ENCODE measurements at places on chromosomes 1 and 21.
A peak's percentile ranks its signal among the peaks of the same experiment; 100 is the strongest.

GRCh38 chr21:15192243-15192642 is 127.4 kb upstream of the NRIP1 start:
- peak; percentile 62 for DNase-seq

GRCh38 chr1:116763787-116764465 is 9.7 kb downstream of the CD2 start:
- no peak for DNase-seq

DNA sequence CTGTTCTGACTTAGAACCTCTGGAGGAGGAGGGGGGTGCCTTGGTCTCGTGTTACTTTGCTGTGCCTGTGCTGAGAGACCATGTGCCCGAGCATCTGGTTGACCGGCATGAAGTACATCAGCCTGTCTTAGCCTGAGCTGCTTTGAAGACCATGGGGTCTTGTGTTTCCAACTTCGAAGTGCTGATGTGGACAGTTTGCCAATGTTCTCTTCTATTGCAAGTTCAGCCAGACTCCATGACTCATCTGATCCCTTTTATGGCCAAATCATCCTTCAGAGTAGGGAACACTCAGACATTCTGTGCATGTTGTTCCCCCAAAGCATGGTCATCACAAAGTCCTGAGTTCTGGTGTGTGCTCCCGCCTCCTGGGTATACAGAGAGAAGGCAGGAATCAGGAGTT is 6.0 kb upstream of the PLA2G2C start:
- DNase-seq: peak; percentile 43

DNA sequence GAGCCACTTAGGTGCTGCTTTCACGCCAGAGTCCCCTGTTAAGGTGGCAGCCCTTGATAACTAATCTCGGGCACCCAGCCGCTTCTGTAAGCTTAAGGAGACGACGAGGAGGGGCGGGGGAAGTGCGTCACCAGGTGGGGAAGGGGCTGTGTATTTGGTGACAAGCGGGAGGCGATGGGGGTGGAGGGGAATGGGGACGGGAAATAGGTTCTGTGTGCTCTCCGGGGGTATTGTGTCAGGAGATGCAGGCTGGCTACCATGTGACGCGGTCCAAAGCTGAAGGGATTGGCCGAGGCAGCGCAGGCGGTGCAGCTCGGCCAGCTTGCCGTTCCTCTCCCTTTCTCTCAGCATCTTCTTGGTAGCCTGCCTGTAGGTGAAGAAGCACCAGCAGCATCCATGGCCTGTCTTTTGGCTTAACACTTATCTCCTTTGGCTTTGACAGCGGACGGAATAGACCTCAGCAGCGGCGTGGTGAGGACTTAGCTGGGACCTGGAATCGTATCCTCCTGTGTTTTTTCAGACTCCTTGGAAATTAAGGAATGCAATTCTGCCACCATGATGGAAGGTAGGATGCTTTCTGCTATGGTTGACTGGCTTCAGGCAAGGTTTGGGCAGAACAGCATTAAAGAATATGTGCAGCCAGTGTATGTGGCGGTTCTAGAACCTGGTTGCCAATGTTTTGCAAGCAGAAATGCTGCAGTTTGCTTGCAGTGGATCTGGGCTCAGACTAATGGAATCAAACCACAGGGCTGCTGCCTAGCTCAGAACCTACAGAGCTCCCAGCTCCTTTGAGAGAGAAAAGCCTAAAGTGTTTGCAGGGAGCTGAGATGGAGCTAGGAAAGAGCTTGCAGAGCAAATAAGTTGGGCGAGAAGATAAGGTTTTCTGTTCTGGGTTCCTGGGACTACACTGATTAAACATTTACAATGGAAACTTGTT is at the start of gene SGIP1:
TSS of gene SGIP1 (plus strand) at position 350 of the 937 bp plus-strand sequence. CDS start at position 556, 206 bp downstream.
- DNase-seq: no peak

- DNase-seq: no peak
Measured at GRCh38 chr1:193313354-193314140, 127.1 kb upstream of the B3GALT2 start.

DNA sequence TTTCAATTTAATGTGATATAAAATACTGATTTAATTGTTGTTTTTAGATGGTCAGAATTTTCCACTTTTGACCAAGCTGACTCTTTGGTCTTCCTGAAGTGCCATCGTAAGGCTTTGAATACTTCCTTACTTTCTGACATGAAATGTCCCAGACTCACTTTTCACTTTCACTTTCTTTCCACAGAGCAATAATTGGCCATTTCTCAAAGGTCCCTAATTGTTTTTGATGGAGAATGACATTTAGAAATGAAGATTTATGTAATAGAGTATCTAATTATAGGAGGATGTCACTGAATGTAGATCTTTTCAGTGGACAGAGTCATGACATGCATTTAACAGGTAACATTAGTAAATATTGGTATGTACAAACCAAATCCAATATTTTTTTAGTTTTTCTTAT is 1141.6 kb downstream of the KCNT2 start:
- no peak for DNase-seq

DNA sequence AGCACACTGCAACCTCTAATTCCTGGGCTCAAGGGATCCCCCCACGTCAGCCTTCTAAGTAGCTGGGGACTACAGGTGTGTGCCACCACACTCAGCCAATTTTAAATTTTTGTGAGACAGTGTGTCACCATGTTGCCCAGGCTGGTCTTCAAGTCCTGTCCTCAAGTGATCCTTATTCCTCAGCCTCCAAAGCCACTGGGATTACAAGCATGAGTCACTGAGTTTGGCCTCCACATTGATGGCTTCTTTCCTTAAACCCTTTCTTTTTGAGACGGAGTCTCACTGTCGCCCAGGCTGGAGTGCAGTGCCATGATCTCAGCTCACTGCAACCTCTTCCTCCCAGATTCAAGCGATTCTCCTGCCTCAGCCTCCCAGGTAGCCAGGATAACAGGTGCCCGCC is 7.6 kb downstream of the KPNA6 start:
- DNase-seq: no peak

DNA sequence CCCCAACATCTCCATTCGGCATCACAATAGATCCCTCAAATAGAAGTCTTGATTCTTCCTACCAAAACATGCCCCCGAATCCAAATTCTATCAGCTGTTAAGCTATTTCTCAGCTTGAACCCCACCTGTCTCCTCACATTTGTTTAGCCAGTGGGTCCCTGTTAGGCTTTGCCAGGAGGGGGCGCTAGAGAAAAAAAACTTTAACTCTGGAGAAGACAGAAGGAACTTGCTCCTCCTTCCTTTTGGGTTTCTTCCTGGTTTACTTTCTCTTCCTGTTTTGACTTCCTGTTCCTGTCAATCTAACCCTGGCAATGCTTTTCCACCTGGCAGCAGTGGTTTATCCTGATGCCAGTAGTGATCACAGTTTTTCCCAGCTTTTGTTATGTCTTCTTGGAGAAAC is 95.6 kb upstream of the KCNK1 start:
- DNase-seq: peak; percentile 54

DNA sequence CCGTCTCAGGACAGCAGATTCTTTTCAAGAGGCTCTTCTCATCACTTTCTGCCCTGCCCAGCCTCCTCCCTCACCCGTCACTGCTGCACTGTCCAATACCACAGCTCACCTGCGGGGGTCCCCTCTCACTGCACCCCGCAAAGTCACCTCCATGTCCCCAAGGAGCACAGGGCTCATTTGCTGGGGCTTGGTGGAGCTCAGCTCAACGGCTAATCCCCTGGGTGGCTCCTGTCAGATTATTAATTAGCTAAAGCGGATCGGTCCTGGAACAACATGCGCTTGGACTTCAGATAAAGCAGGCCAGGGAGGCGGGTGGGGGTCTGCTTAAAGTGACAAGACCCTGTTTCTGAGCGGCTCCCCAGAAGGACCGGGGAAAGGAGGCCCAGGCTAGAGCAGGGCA is 43.1 kb downstream of the CASZ1 start:
- DNase-seq: no peak

DNA sequence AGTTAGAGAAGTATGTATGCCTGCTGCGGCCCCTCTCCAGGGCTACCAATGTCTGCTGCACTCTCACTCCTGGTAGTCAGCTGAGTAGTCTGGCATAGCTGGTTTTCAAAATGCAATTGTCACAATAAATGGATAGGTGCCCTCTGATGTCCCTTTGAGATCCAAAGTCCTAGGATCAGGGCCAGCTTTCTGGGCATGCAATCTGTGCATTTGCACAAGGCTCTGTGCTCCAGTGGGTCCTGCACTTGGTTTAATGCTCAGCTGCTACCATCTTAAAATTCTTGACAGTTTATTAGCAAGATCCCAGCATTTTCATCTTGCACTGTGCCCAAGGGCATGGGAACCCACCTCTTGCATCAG is 233.8 kb downstream of the LTN1 start:
- DNase-seq: no peak

DNA sequence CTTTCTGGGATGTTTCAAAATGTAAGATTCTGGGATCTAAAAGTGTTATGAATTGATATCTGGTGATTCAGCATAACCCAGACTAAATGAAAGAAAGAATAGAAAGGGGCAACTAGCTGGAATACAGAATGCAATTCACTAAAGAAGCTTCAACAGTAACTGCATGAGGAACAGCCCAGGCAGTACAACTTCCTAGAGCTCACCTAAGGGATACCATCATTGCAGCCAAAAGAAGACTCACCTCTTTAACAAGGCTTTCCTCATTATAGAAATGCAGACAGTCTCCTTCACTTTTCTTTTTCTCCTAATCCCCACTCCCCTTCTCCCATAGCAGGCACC is 6.3 kb downstream of the RGS5 start:
- DNase-seq: no peak

GRCh38 chr1:247352175-247352574 is 20.5 kb upstream of the ZNF496 start:
- no peak for DNase-seq

DNA sequence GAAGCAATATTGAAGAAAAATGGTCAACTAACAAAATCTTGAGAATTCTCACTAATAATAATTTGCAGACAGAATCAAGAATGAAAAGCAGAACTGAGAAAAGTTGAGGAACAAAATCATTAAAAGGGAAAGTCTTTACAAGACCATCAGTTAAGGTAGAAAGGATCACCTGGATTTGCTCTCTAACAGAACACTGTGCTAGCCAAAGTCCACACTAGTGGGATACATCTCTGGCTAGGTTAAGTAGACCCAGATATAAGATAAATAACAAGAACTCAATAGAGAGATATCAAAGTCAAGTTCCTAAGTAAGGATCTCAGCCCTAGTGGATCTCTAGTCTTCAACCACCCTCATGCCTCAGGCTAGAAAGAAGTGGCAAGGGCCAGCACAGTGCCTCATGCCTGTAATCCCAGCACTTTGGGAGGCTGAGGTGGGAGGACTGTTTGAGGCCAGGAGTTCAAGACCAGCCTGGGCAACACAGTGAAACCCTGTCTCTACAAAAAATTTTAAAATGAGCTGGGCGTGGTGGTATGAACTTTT is 19.6 kb downstream of the IPP start:
- no peak for DNase-seq

GRCh38 chr1:230117694-230118093 is 50.7 kb downstream of the GALNT2 start:
- no peak for DNase-seq

GRCh38 chr21:19322360-19322759 is 918.8 kb upstream of the TMPRSS15 start:
- DNase-seq: no peak

GRCh38 chr1:68230901-68231626 is 1.3 kb downstream of the WLS start:
- DNase-seq: peak; percentile 29

DNA sequence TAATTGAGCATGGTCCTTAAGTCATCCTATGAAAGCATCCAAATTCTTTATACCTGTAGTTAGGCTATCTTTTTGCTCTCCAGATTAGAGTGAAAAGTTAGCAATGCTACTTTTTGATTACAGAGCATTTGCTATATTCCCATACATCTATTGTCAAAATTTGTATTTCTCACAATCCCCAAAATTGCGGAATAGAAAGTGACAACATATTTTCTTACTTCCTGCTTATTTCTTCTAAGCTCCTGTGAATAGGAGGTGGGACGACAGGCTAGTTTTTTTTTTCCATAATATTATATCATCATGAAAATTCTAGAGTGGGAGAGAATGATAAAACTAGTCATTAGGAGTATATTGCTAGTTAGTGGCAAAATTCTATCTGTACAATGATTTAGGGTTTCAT is 264.0 kb upstream of the DPYD start:
- no peak for DNase-seq

DNA sequence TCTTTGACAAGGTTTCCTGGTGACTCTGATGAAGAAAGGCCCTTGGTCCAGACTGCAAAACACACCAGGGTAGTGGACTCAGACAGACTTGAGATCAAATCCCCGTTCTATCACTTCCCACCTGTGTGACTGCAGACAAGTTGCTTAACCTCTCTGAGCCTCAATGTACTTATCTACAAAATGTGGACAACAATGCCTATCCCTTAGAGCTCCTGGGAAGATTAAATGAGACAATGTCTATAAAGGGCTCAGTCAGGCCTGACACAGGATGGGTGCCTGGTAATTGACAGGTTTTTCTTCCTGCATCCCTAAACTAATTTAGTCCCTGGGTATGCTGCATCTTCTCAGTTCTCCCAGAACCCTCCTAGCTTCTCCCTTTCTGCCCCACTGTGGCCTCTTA is 37.9 kb upstream of the ZBTB40 start:
- no peak for DNase-seq

GRCh38 chr1:203695116-203695515 is 68.5 kb downstream of the ATP2B4 start:
- DNase-seq: no peak

DNA sequence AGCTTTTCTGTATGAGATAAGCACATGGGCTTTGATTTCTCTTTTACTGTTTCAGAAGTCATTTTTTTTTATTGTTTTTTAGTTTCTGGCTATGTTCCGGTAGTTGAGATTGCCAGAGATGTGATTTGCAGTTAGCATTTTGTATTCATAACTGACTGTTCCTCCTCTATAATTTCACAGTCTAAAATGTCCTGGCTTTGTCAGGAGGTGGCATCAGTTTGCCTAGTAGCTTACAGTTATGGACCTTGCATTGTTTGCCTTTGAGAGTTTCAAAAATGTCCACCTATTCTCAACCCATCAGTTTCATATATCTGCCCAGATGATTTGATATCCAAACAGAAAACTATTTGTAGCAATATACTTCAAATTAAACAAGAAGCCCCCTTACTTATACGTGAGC is 39.5 kb upstream of the ST6GALNAC3 start:
- no peak for DNase-seq

GRCh38 chr1:233005703-233006102 is 55.3 kb downstream of the NTPCR start:
- DNase-seq: no peak

GRCh38 chr1:30762152-30762929 is 4.8 kb upstream of the LAPTM5 start:
- DNase-seq: no peak

DNA sequence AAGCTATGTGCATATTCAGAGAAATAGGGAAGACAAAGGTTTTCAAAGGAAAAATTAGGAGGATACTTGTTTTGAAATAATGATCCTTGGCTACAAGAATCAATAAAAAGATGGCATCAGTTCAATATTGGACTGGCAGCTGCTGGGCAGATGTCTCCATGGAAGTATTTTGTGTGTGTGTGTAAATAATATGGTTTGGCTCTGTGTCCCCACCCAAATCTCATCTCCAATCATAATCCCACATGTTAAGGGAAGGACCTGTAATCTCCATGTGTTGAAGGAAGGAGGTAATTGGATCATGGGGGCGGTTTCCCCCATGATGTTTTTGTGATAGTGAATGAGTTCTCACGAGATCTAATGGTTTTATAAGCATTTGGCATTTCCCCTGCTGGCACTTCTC is 40.4 kb upstream of the LRRC7 start:
- no peak for DNase-seq

Measured in mammary epithelial cell (primary cell).